Stimulated activated CD8-positive, alpha-beta memory T cell treated with anti-CD3 and anti-CD28 coated beads, Interleukin-4, amount 100 ng/mL, for 1 hour (primary cell): ENCODE measurements at places on chromosomes 5 and 9.

DNA sequence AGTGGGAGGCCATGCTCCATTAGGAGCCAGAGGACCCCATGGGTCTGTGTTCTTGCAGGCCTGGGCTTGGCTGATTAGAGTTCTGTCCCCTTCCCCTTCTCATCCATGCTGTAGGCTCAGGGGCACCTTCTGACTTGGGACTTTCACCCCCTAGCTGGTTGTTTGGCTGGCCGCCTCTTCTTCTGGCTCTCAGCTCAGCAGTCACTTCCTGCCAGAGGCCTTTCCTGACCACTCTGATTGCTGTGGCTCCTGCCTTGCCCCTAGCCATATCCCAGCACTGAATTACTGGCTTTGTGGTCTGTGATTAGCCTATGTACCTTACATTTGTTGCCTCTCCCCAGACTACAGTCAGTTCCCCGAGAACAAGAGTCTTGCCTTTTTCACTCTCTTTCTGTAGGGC is 14.6 kb downstream of the ENTREP1 start:
- DNase-seq: no peak

DNA sequence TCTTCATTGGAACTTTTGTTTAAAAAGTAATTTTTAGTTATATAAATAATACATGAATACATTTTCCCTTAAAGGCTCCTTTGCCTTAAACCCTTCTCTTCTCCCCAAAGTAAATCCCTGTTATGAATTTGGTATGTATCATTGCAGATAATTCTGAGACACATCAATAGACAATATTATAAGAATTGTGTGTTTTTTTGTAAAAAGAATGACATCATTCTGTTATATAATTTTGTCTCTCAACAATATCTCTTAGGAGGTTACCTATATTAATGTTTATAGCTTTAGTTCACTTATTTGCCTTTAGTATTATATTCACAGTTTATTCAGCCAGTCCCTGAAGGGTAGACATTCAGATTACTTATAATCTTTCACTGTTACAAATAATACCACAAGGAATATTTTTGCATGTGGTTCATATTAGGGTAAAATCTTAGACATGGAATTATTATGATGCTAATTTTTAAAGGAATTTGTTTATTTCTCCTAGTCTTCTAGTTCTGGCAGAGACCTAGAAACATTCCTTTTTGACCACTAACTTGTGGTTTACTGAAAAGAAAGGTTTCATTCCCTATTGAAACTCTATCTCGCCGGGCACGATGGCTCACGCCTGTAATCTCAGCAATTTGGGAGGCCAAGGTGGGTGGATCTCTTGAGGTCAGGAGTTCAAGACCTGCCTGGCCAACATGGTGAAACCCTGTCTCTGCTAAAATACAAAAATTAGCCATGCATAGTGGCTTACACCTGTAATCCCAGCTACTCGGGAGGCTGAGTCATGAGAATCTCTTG is 105.6 kb downstream of the KCTD16 start:
- no peak for DNase-seq

DNA sequence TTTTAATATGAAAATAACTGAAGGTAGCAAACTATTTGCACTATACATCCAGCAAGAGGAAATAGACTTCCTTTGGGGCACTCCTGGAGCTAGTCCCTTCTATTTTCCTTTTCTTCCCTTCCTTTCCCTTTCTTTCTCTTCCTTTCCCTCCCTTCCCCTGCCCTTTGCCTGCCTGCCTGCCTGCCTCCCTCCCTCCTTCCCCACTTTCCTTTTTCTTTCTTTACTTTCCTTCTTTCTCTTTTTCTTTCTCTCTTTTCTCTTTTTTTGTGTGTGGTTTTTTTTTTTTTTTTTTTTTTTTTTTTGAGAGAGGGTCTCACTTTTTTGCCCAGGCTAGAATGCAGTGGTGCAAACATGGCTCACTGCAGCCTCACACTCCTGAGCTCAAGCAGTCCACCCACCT is 17.3 kb upstream of the CXXC5 start:
- no peak for DNase-seq

DNA sequence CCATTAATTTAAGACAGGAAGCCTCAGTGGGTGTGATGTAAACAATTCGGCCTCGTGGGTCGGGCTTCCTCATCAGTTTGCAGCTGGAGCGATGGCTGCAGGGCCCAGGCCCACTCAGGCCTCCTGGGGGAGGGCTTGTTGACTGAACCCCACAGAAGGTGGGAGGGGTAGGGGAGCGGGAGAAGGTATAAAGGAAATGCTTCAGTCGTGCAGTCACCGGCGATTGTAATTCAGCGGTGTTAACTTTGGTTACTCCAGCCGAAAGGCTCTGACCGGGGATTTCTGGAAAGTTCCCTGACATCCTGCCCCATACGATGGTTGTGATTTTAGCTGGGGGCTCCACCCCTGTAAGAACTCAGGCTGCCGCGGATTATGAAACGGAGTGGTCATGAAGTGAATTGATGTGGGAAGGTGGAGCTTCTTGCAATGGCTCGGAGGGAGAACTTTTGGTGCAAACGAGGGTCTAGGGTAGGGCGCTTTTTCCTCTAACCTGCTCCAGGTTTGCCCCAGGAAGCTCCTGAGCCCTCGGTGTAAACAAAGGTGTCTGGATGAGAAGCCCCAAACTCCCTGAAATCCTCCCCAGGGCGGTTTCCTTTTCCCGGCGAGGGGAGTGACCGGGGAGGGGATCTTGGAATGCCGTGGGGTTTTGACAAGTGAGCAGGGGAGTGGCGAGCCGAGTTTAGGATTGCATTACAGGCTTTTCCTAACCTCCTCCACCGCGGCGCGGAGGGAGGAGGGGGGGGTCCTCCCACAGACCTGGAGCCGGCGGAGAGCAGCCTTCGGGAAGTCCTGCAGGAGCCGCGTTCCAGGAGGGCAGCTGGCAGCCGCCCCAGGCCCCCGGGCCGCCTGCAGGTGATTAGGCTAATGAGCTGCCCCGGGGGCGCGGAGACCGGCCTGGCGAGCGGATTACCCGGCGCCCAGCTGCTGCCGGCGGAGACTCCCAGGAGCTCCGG is 215.5 kb downstream of the PDZD2 start:
- no peak for DNase-seq

GRCh38 chr5:132463811-132464155 is 26.8 kb downstream of the IRF1 start:
- no peak for DNase-seq

GRCh38 chr5:157286761-157287211 is 20.9 kb downstream of the CYFIP2 start:
- DNase-seq: no peak

DNA sequence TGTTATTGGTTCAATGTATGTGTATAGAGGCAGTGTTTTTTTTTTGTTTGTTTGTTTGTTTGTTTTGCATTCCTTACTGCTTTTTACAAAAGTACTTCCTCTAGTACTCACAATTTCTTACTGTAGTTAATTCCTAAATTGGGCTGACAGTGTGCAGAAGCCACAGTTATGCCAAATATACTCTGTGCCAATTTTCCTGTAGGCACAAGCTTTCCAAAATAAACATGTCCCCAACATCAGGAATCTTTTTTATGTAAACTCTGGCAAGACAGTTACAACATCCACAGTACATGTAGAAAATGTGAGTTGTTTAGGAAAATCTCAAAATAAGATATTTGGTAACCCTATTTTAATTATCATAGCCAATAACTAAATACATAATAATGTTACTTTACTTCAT is 161.6 kb upstream of the TSLP start:
- DNase-seq: no peak

GRCh38 chr9:98999152-98999525 is 55.4 kb downstream of the COL15A1 start:
- no peak for DNase-seq

DNA sequence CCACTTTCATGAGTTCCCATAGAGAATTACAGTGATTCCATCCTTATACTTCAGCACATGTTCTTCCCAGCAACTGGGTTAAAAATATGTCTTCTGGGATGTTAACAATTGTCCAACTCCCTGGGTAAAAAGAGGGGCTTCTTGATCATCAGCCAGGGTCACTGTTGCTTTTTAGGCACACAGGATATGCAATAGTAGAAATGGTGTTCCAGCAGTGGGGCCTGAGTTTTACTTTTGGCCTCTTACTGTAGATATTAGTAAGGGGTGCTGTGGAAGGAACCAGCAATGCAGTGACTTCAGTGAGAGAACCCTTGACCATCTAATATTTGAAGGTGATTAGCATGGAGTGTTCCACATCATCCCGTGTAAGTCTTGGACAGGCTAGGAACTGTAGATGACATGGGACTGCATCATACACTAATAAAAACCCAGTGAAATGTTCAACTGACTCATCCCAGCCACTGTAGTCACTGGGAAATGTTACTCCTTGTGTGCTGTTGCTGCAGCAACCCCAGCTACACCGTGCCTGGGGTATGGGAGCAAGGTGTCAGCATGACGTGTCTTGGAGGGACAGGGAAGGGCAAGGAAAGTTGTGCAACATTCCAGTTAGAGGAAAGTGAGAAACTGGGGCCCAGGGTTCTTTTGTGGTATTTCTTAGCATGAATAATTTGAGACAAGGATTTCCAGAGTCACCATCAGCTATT is 610.9 kb downstream of the RAB3C start:
- DNase-seq: no peak

GRCh38 chr5:64765804-64766504 is 2.5 kb downstream of the SREK1IP1 start:
- no peak for DNase-seq

DNA sequence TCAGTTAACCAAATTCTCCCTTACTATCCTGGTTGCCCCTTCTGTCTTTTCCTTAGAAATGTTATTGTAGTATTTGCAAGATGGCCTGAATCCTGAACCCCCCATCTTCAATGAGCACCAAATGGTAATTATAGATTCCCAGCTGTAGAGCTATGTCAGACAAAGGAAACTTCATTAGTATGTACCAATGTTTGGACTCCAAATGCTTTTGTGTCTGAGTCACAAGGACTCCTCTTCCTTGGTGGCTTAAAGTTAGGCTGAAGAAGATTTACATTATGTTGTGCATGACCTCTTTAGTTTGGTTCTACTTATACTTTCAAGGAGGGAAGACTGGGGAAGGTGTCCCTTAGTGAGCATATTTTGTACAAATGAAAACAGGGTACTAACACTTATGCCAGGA is 105.9 kb upstream of the CDKN2B start:
- no peak for DNase-seq

- no peak for DNase-seq
Measured at GRCh38 chr9:34337403-34337802, 8.0 kb downstream of the NUDT2 start.

GRCh38 chr9:14031060-14031414 is 282.9 kb downstream of the NFIB start:
- DNase-seq: no peak

DNA sequence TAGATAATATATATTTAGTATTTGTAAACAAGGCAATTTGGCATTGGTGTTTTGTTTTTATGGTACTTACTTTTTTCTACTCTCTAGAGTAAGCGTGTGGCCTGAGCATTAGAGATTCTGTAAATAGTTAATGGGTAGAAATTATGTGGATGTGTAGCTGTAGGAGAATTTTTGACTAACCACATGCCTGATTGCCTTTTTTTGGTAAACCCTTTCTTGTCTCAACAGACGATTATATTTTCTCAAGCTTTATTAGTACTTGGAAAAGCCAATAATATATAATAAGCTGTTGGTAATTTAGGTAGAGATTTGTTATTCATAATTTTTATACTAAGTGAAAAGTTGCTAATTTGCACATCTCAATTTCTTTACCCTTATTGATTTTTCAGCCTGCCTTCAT is 76.8 kb downstream of the FCHO2 start:
- no peak for DNase-seq

DNA sequence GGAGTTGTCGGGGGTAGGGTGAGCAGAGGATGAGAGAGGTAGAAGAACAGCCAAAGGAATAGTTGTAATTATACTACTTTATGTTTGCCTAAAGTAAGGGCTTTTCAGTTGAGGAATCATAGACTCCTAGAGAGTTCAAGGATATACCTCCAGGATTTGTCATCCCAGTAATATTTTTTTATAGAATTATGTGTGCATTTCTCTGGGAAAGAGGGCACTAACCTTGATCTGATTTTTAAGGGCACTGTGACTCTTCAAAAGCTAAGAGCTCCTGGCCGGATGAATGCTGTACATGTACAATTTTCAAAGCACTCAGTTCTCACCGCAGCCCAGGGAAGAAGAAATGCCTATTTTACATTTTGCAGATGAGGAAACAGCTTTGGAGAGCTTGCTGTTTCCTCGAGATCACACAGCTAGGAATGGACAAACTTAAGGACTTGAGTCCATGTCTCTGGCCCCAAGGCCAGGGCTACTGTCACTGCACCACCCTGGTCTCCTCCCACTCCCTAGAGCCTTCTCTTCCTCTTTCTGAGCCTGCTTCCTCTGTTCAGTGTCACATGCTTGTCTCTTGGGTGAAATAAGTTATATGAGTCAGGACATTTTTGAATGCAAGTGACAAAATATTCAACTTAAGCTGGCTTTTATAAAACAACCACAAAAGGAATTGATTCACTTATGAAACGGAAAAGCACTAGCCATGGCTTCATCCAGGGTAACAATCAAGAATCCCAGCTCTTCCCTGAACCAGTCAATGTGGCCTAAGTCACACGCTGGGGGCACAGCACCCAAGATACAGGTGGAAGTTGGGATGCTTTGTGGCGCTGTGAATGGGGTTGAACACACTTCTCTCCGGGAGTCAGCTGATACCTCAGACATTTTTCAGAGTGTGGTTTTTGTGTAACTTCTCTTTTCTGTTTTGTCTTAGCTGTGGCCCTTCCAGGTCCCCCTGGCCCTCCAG is 45.7 kb upstream of the TGFBR1 start:
- no peak for DNase-seq

- DNase-seq: no peak
Measured at GRCh38 chr9:118533850-118534249, 829.6 kb downstream of the TLR4 start.

GRCh38 chr9:33939924-33940874 is 108.5 kb downstream of the UBAP2 start:
- no peak for DNase-seq

- peak; percentile 28 for DNase-seq
Measured at GRCh38 chr5:131379723-131380122, 115.9 kb downstream of the CDC42SE2 start.

DNA sequence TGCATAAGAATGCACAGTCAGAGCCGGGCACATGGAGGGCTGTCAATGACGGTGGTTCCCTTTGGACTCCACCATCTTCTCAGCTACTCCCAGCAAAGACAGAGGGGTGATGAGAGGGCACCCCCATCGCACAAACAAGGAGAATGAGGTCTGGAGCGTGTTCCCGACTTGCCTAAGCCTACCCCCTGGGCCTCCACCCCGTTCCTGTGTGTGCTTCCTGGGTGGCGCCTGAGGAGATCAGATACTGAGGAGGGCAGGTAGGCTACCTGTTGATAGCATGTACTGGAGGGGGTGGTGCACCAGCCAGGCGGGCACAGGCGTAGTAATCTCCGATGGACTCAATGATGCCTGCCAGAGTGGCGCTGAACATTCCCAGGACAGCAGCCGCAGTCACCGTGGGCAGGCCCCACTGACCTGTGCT is 4.1 kb downstream of the SLC23A1 start:
- no peak for DNase-seq

- no peak for DNase-seq
Measured at GRCh38 chr5:74295676-74296075, 344.9 kb downstream of the ENC1 start.

- DNase-seq: peak; percentile 29
Measured at GRCh38 chr5:142015781-142016533, 3.1 kb upstream of the GNPDA1 start.

- no peak for DNase-seq
Measured at GRCh38 chr9:14535161-14535955, 157.9 kb downstream of the ZDHHC21 start.

GRCh38 chr9:73152543-73152844 is 829 bp downstream of the ANXA1 start:
- no peak for DNase-seq
